ENCODE measurements at places on chromosomes 7 and 10. TPM values are rescaled to one million over a fixed set of nuclear protein-coding genes. Genes with fewer than 3 reads are reported as not detected.
A peak's percentile ranks its signal among the peaks of the same experiment; 100 is the strongest.

COBL gene
- total RNA-seq = not detected

GRCh38 chr10:44882166-44882720 is 28.9 kb upstream of the TMEM72 start:
- DNase-seq = no peak

- peak; percentile 41 for DNase-seq
Measured at GRCh38 chr10:88117869-88118632, 254.6 kb downstream of the PTEN start.

KCND2 gene
- total RNA-seq = not detected

DNA sequence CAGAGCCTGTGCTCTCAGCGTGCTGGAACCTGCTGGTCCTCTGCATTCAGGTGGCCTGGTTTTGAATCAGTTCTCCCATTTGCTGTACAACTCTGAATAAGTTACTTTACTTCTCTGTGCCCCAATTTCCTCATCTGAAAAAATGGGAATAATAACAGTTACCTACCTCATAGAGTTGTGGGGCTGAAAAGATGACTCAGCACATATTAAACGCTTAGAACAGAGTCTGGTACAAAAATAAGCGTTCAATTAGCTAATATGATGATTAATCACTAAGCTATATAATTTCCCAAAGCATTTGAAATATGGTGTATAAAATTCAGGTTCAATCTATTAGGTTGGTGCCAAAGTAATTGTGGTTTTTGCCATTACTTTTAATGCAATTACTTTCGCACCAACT is 259.1 kb downstream of the PRPF18 start:
- no peak for DNase-seq

NRP1 gene
- 308 TPM for total RNA-seq

- no peak for DNase-seq
Measured at GRCh38 chr7:45595809-45596664, 21.9 kb downstream of the ADCY1 start.

- no peak for DNase-seq
Measured at GRCh38 chr7:31545549-31545948, 31.7 kb downstream of the ITPRID1 start.
